ENCODE measurements at places on chromosomes 7 and 10.

DNA sequence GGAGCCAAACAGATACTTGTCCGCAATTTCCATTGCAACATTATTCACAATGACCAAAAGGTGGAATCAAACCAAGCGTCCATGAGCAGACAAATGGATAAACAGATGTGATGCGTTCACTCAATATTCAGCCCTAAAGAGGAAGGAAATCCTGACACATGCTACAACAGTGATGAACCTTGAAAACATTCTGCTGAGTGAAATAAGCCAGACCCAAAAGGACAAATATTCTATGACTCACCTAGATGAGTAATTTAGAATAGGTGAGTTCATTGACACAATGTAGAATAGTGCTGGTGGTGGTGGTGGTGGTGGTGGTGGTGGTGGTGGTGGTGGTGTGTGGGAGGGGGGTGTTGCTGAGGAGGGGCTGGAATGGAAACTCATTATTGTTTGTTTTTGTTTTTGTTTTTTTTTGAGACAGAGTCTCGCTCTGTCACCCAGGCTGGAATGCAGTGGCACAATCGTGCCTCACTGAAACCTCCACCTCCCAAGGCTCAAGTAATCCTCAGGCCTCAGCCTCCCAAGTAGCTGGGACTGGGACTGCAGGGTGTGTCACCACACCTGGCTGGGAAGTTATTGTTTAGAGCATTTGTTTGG is 28.6 kb downstream of the SMKR1 start:
- no peak for DNase-seq

DNA sequence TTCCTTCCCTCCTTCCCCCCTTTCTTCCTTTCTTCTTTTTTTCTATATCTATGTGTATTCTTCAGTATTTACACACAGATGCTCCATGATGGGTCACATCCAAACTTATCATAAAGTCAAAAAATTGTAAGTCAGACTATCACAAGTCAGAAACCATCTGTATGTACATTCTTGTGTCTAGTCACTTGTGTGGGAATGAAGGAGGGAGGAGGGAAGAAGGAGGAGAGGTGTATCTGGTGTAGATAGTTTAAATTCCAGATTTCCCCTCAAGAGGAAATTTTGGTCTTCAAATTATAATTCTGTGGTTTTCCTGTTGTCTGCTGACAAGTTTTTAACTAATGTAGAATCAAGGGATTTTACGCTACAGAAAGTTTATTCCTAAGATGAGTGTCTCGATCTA is 287.2 kb downstream of the ETV1 start:
- DNase-seq, result no peak

- no peak for DNase-seq
Measured at GRCh38 chr10:5752301-5752871, 60.8 kb downstream of the GDI2 start.

DNA sequence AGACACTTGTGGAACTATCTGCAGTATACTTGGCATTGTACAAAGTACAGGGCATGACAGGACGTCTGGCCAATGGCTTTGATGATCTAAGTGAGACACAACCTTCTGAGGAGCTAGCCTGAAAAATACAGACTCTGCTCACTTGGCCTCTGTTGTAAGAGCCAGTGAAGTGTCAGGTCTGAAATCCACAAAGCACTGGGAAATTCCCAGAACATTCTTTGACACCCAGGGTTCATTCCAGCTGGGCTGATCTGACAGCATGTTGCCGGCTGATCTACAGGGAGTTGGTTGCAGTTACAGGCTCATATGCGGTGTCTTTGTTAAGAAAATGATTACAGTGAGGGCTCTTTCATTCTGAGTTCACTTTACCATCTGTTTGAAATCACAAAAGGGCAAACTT is 354.6 kb downstream of the PHF14 start:
- DNase-seq, result no peak

GRCh38 chr10:48412933-48413332 is 106.5 kb downstream of the MAPK8 start:
- no peak for DNase-seq

- no peak for DNase-seq
Measured at GRCh38 chr7:105307163-105307672, 81.5 kb downstream of the SRPK2 start.

GRCh38 chr10:132206806-132207535 is 20.2 kb downstream of the DPYSL4 start:
- DNase-seq, result no peak

- DNase-seq, result no peak
Measured at GRCh38 chr7:111329367-111330234, 232.7 kb downstream of the IMMP2L start.

DNA sequence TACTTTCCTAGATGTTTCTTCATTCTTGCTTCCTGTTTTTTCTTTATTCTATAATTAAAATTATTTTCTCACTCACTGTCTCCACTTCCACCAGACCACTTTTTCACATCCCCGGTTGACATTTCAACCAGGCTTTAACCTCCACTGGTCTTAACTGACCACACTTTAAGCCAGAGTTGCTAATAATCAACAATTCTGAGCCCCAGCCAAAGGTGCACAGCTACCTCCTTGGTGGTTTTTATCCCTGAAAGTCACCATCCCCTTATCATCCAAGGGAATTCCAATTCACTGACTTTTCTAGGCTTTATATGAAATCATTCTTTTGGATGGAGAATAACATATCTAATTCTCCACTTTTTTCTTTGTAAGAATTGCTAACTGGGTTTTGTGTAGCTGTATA is 138.9 kb downstream of the FRMD4A start:
- DNase-seq, result no peak

GRCh38 chr10:113473011-113473410 is 79.8 kb upstream of the HABP2 start:
- DNase-seq, result no peak

GRCh38 chr7:38438970-38439369 is 165.5 kb upstream of the TARP start:
- DNase-seq, result no peak

- no peak for DNase-seq
Measured at GRCh38 chr7:134630893-134631292, 15.8 kb upstream of the BPGM start.

DNA sequence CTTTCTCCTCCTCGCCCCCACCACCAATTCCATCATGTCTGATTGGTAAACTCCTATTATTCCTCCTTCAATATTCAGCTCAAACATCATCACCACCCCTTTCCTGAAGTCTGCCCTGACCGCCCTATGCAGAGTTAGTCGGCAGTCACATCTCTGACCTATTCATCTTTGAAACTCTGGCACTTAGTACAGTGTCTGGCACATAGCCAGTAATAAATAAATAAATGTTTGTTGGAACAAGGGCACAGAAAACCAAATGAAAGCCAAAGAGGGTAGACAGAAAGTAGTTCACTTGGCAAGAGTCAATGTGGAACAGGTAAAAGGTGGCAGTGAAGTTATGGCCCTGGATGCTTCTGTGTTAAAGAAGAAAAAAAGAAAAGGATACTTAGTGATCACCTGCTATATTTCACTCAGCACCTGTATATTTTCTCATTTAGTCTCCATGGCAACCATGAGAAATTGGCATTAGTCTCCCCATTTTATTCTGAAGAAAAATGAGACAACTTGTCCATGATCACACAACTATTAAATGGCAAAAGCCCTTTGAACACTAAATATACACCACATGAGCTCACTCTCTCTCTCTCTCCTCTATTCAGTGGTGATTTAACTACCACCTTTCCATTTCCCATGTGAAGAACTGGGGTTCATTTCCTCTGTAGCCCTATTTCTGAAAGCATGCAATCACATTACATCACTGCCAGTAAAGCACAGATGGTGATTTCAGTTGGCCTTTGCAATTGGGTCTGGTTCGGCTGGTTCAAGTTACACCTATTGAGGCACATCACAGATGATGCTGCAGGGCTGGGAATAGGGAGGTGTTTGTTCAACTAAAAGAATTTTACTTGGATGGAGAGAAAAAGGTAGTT is 25.3 kb downstream of the CHCHD3 start:
- no peak for DNase-seq

DNA sequence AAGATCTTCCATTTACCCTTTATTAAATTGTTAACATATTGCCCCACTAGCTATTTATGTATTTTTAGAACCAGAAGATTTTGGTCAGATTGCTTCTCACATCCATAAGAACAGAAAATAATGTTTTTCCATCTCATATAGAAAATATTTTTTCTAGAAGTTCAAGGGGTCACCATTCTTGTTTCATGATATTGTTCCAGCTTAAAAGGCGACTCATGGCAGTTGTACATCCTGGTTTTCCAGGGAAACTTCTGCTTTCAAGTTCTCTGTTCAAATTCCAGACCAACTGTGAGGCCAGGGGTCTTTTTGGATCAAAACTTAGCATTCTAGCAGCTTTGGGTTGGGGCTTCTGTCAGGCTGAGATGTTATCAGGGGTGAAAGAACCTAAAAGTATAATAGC is 84.4 kb downstream of the LRRC4 start:
- DNase-seq, result no peak

- no peak for DNase-seq
Measured at GRCh38 chr7:28920424-28920823, 37.7 kb downstream of the TRIL start.

- no peak for DNase-seq
Measured at GRCh38 chr10:113880236-113880635, 25.8 kb downstream of the NHLRC2 start.

GRCh38 chr10:11270135-11270857 is 252.6 kb downstream of the CELF2 start:
- peak; percentile 51 for DNase-seq

- DNase-seq, result peak; percentile 12
Measured at GRCh38 chr10:96370584-96371157, 11.9 kb upstream of the OPALIN start.

DNA sequence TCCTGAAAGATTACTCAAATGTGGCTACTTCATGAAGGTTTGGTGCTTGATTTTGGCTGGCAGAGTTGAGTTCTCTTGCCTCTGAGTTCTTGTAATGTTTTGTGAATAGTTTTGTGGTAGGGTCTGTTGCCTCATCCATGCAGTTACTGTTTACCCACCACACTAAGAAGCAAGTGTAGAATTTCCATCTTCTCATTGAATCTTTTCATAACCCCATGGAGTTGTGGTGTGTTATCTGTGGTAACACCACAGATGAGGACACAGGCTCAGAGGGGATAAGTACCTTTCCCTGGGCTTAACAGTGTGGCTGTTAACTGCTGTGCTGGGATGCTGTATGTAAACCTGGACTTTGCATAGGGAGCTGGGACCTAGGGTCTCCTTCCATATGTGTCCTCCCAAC is 186.3 kb downstream of the CAMK1D start:
- DNase-seq, result no peak

GRCh38 chr7:91034459-91035368 is 229.5 kb upstream of the FZD1 start:
- no peak for DNase-seq

DNA sequence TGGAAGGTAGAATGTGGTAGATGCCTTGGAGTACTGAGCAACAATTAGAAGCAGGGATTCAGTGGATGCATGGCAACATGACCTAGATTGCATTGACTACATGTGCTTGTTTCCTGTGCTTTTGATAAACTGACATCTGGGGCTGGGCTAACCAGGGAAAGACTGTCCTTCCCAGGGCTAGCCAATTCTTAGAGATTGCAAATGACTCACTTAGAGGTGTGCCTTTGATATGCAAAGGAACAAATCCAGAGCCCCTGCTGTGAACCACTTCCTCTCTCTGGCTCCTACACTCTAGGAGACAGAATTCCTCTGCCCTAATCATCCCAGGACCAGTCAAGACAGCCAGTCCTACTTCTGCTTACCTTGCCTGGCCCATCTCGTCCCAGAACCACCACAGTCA is 651.5 kb downstream of the LRMDA start:
- no peak for DNase-seq

DNA sequence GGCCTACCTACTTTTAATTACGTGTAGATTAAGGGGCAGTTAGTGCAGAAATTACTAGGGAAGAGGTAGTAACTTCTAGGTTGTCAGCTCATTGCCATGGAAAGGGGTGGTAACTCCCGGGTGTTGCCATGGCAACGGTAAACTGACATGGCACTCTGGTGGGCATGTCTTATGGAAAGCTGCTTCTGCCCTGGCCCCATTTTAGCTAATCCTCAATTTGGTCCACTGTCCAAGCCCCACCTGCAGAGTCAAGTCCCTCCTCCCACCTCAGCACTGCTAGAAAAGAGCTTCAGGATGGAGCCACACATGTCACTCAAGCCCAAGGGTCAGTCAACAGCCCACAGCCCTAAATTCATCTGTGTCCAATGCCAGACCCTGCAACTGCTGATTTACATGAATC is 7.5 kb upstream of the ZKSCAN1 start:
- no peak for DNase-seq

- no peak for DNase-seq
Measured at GRCh38 chr7:87833130-87833529, 43.0 kb downstream of the SLC25A40 start.

DNA sequence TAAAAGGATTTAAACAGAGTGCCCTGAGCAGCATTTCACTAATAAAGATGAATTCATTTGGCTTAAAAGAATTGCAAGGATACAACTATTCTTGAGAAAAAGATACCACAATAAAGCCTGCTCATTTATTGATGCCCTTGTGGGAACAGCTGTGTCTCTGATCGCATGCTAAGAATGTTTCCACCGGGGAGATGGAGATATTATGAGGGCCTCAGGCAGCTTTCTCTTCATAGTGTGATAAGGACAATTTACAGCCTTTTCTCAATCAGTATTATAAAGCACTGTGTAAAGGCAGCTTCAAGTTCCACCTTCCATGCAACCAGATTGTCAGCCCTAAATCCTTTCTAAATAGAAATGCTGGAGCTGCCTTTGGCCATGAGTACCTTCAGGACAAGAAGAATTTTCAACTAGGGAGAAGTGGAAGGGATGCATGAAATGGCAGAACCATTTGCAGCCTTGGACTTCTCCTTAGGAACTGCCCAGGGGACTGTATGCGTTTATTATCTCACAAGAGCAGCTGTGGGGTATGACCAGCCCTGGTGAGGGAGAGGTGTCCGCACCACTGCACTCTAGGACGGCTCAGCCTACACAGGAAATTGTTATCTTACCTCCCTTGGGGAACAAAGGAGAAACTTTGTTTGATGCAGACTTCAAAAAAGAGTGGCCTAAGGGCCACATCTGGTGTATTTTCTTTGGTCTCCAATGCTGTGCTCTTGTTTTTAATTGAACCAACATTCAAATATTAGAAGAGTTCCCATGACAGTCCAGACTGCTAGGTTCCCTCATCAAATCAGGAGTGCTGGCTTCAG is 116.9 kb upstream of the PCGF5 start:
- DNase-seq, result no peak

DNA sequence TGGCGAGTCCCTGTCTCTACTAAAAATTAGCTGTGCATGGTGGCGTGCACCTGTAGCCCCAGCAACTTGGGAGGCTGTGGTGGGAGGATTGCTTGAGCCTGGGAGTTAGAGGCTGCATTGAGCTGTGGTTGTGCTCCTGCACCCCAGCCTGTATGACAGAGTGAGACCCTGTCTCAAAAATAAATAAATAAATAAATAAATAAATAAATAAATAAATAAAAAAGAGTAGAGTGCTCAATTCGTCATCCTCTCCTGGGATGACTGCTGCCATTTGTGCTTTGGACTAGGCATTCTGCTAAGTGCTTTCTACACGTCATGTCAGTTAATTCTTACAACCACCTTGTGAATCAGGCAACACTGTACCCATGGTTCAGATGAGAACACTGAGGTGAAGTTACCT is 130.6 kb downstream of the DOCK1 start:
- DNase-seq, result no peak

GRCh38 chr7:28052933-28053332 is 127.7 kb downstream of the JAZF1 start:
- no peak for DNase-seq

Measured in stimulated activated CD8-positive, alpha-beta memory T cell treated with anti-CD3 and anti-CD28 coated beads, Interleukin-7, amount 100 ng/mL, for 1 hour (primary cell).